Suprapubic skin (tissue), 4 donors: ENCODE measurements at places on chromosomes 7 and 10. TPM values are rescaled to one million over a fixed set of nuclear protein-coding genes. Genes with fewer than 3 reads are reported as not detected.

LRGUK gene
- total RNA-seq: 0.34 TPM

- no peak for DNase-seq
These were observed at the start of gene IFIT2 for GRCh38 chr10:89301721-89302445. Gene IFIT2 (plus strand): TSS chr10:89302046. CDS start chr10:89302124, 78 bp downstream.

DNA sequence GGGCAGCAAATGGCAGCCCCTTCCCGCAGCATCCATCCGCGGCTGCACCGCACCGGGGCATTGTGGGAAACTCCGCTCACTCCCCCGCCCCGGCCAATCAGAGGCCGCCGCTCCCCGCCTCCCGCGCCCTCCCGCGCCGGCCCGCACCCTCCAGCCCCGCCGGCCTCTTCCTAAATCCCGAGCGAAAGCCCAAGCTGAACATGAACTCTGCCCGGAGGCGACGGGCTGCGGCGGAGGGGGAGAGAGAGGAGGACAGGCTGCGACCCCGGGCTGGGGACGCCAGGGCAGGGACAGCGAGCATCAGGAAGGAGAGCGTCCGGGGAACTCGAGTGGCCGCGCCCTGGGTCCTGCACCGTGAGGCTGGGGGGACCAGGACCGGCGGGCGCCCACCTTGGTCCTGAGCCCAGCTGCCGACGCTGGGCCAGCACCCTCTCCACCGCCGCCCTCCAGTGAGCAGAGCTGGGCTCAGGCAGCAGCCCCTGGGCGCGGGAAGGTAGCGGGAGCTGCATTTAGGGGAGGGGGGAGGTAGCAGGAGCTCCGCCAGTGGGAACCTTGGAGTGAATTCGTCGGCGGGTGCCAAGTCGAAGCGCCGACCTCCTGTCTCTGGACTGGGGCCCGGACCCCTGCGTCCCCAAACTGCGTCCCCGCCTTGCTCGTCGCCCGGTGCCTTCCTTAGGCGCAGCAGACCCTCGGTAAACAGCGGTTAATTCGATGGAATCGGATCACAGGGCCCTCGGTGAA is at the start of gene DGKI:
DGKI (minus strand) TSS at position 148 of the 741 bp plus-strand sequence.
- DNase-seq: no peak

- no peak for DNase-seq
These were observed 29.1 kb downstream of the TRUB1 start for GRCh38 chr10:114967071-114967470.

DNA sequence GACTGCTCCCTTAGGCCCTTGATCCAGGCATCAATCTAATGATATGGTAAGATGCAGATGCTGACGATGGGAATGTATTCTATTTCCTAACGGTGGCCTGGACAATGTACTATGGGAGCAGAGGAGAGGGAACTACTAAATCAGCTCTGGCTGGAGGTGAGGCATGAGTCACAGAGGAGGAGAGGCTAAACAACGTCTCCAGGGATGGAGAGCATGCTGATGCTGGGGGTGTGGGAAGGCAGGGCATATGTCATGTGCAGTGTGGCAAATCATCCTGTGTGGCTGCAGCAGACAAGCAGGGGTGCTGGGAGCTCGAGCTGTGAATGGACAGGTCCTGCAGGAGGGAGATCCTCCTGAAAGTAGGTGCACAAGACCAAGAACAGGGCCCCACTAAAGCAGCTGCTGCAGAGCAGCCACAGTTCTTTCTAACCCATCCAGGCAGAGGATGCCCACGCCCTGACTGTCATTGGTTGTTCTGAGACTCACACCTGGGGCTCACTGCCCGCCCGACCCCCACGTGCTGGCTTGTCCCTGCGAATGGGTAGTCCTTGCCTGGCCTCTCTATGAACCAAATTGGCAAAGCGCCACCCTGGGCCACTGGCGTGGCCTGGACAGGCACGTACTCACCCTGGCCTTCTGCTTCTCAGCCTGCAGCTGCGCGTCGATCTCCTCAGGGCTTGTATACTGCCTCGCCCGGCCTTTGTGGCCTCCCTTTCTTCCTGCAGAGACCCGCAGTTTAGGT is 4.0 kb downstream of the PDAP1 start:
- no peak for DNase-seq

MOGAT3 gene
- not detected for total RNA-seq

DNA sequence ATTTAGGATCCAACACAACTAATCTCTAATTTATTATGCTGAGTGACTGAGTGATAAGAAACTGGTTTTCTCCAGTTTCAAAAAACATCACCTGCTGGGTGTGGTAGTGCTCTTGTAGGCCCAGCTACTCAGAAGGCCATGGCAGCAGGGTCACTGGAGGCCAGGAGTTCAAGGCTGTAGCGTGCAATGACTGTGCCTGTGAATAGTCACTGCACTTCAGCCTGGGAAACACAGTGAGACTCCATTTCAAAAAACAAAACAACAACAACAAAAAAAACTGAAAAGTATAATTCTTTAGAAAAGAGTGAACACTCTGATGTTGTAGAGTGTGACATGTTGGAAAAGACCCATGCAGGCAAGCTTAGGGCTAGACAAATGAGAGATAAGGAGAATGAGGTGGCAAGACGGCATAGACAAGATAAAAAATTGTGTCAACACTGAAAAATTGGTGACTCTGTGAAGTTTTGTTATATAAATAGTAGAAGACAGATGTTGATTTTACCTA is 150.1 kb upstream of the GPR22 start:
- DNase-seq: no peak

DNA sequence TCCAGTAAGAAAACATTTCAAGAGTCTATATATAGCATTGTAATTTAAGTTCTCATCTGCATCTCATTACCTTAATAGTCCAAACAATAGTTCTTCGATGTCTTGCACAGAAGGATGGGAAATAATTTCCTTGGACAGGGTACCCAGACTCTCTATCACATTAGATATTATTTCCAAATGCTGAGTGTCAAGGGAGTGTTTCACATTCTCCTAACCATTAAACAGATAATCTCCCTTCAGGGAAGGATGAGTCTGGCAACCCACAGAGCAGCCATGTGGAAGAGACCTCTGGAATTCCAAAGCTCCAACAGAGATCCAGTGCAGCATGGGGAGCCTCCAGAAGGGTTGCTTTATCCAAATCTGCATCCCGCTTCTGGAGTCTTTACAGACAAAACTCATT is 89.6 kb downstream of the FZD1 start:
- DNase-seq: no peak

DNA sequence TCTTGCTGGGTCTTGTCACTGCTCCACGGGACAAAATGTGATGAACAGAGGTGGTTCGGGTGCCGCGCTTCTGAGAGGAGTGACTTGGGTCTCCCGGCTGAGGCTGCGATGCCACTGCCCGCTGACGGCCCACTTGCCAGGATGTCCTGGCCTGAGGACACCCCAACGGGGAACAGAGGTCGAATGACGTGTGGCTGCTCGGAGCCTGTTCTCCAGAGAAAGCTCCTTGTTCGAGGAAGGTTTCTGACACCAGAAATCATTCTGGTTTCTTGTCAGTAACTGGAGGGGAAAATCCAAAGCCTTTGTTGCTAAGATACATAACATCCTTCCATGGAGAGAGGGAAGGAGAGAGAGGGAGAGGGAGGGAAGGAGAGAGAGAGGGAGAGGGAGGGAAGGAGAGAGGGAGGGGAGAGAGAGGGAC is 236.4 kb downstream of the WDR37 start:
- peak; percentile 50 for DNase-seq

DNA sequence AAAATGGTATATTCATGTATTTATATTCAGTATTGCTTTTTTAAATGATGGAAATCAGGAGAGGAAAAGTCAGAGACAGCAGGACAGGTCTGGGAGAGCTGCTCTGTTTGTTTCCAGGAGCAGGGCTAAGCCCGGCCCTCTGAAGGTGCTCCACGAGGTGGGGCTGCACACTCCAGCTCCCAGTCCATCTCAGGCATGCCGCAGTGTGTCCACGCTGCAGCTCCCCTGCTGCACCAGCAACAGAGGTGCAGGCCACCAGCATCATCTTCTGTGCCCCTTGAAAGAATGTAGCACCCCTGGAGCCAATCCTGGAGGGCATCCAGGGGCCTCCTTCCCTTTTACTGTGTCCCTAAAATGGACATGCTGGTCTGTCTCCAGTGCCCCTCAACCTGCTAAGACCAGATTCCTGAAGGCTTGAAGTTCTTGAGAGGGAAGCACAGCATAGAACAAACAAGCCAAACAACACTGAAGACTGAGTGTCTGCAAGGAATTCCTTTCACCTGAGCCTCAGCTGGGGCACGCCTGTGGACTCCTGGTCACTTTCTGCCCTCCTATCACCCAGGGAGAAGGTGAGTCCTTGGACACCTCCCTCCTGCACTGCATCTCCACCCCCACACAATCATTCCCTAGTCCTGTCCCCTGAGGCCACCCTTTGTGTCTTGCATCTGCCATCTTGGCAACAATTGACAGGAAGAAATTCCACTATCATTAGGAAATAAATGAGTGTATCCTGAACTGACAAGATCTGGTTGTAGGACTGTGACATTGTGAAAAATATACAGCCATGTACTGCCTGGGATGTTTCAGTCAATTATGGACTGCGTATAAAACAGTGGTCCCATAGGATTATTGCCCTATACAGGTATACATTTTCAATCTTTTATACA is 100.5 kb downstream of the CXCL12 start:
- no peak for DNase-seq

DNA sequence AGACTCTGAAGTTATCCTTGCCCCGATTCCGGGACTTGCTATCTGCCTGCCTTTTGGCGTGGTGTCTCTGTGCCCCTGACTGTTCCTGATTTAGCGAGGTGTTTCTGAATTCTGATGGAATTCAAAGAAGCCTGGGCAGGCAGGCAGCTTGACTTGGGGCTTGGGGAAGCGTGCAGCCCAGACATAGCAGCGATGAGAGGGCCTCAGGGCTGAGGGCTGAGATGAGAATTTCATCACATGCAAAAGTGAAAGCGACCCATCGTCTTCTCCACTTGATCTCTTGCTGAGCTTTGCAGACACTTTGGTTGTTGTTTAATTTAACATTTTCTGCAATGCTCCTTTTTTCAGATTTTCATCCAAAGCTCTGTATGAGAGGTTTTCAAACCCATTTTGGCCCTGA is 57.8 kb downstream of the TCF7L2 start:
- DNase-seq: no peak
